ENCODE measurements at places on chromosomes 5 and 9.

DNA sequence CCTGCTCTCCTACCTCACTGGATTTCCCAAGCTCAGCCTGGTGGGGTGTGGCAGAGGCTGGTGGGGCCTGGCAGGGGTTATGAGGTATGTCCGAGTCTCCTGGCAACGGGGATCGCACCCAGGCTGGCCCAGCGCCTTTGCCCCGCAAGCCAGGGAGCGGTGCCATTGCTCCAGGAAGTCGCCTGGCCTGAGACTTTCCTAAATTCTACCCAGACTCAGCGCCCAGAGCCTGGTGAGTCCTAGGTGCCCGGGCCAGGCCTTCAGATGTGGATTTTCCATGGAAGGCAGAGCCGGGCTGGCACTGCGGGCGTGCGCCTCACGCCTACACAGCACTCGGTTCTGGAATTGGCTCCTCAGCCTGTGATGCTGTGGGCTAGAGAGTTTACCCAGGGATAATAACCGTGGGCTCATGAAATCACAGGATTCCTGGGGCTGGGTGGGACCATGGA is 155.4 kb upstream of the COL5A1 start:
- DNase-seq, result no peak

GRCh38 chr9:120726484-120726883 is 12.2 kb upstream of the MEGF9 start:
- DNase-seq, result no peak

GRCh38 chr9:86594724-86595123 is 240.5 kb upstream of the TUT7 start:
- no peak for DNase-seq

DNA sequence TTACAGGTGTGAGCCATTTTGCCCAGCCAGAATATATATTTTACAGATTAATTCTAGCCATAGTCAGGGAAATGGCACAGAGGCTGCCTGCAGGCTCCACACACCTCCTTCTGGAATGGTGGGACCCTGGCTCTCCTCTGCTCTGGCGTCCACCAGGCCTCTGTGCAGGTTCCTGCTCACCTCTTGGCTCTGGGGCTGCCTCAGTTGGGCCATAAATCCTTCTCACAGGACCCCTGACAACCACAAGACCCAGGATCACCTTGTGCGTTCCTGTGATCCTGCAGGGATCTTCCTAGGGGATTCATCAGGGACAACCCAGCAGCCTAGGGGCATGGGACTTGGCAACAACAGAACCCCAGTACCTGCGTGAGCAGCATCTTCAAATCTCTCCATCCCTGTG is 93.0 kb upstream of the FSTL4 start:
- no peak for DNase-seq

DNA sequence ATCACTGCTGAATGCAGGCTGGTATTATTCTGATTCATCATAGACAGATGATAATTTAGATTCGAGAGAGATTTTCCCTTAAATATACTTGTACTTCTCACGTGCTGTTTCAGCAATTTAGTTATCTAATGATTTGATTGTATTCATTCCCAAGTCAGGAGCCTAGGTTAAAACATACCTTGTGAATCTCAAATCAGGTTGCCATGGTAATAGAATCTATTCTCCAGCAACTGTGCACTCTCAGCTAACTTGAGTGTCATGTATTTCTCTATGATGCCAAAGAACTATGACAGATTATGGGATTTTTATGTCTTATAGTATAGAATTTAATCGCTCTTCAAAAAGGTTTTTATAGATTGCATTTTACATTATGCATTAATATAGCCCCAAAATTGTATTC is 315.3 kb downstream of the GABRG2 start:
- no peak for DNase-seq

GRCh38 chr5:98723061-98723460 is 50.4 kb upstream of the RGMB start:
- DNase-seq, result no peak

GRCh38 chr5:2749514-2750025 is 1.9 kb downstream of the IRX2 start:
- DNase-seq, result no peak

DNA sequence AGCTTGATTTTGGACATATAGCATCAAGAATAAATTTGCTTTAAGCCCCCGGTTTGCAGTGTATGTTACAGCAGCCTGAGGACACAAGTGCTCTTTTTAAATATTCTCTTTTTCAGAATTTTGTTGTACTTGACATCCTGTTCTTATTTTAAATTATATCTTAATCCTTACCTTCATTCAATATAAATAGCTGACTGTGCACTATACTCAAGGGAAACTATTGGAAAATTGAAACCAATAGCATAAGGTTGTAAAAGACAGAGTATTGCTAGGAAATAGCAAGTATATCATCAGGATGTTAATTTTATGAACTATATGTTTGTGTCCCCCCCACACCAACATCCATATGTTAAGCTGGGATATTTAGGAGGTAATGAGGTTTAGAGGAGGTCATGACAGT is 120.4 kb upstream of the CDH10 start:
- no peak for DNase-seq

GRCh38 chr5:78735834-78736463 is 87.4 kb upstream of the LHFPL2 start:
- DNase-seq, result no peak

- no peak for DNase-seq
These were observed 169.4 kb downstream of the CRB2 start for GRCh38 chr9:123525424-123525823.

- DNase-seq, result no peak
These were observed 8.1 kb downstream of the ARPC5L start for GRCh38 chr9:124869986-124870560.

DNA sequence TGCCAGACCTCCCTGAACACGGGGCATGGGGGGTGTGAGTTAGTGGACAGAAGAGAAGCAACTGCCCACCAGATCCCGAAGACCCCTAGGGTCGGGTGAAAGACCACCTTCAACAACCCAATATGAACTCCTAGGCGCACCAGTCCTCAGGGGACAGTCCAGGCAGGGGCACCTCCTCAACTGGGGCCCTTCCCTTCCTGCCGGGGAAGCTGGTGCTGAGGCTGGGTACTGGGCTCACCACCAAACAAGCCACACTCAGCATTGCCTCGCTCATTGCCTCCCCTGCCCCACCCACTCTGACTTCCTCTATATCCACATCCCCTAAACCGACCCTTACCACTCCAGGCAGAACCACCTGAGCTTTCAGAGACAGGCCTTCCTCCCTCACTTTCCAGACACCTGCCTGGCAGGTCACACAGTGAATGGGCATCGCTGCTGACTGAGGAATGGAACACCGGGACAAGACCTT is 42.5 kb downstream of the SEMA4D start:
- DNase-seq, result no peak

- no peak for DNase-seq
These were observed 33.6 kb downstream of the TLR4 start for GRCh38 chr9:117737721-117738226.

GRCh38 chr5:29247346-29248028 is 1946.0 kb upstream of the CDH6 start:
- DNase-seq, result no peak

GRCh38 chr9:91654527-91654926 is 230.9 kb upstream of the NFIL3 start:
- no peak for DNase-seq

DNA sequence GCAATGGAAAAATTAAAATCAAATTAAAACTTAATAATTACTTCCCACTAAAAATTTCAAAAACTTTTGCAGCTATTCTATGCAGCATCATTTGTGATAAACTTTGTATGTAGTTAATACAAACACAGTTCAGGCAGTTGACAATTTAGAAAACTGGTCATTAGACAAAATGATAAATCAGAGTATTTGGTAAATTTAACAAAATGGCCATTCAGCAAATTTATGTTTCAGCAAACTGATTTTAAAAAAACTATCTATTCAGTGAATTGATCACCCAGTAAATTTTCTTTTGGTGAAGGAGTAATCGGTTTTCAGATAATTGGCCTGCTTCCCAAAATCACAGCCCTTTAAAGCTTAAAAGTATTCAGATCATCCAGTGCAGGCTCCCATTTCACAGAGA is 116.3 kb downstream of the RFX3 start:
- DNase-seq, result no peak

- no peak for DNase-seq
These were observed 32.1 kb downstream of the FGD3 start for GRCh38 chr9:92979283-92980056.

DNA sequence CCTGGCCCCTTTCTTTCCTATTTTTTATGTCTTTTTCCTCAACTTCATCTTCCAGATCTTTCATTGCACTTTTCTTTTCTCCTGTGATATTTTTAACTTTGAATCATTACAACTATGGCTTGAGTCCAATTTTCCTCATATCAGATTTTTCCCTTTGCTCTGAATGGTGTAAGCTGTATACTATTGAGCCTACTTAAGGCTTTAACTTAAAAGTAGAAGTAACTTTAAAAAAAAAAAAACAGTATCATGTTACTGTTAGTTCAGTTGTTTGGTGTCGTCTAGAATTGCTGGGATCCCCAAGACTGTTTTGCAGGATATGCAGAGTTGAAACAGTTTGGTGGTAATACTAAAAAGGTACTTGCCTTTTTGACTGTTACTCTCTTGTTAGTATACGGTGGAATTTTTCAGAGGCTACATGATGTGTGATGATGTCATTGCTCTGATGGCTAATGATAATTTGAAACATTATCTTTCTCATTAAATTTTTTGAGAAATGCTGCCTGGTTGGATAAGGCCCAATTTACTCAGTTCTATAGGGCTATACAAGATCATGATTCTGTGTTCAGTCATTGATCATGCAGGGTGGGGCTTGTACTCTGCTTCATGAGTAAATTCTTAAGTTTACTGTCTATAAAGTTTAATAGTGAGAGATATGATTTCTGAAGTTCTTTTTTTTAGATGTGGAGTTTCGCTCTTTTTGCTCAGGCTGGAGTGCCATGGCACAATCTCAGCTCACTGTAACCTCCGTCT is 8.8 kb downstream of the NAA35 start:
- no peak for DNase-seq

DNA sequence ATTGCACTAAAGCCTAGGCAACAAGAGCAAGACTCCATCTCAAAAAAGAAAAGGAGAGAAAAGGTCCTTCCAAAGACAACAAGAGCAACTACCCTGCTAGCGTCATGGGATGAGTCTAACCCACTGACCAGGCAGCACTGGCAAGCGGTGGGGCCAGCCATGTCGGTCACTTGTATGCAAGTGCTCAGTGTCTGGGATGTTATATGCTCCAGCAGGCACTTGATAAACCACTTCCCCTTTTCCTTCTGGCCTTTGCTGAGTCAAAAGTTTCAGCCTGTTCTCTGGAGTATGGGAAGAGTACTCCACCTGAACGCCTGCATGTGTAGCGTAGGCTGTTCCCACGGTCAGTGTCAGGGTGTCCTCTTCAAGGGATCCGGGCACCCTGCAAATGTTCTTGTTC is 9.2 kb upstream of the MXD3 start:
- DNase-seq, result no peak

GRCh38 chr9:92439921-92440750 is 15.9 kb upstream of the OMD start:
- no peak for DNase-seq

- DNase-seq, result no peak
These were observed 12.9 kb downstream of the STKLD1 start for GRCh38 chr9:133389025-133389557.

DNA sequence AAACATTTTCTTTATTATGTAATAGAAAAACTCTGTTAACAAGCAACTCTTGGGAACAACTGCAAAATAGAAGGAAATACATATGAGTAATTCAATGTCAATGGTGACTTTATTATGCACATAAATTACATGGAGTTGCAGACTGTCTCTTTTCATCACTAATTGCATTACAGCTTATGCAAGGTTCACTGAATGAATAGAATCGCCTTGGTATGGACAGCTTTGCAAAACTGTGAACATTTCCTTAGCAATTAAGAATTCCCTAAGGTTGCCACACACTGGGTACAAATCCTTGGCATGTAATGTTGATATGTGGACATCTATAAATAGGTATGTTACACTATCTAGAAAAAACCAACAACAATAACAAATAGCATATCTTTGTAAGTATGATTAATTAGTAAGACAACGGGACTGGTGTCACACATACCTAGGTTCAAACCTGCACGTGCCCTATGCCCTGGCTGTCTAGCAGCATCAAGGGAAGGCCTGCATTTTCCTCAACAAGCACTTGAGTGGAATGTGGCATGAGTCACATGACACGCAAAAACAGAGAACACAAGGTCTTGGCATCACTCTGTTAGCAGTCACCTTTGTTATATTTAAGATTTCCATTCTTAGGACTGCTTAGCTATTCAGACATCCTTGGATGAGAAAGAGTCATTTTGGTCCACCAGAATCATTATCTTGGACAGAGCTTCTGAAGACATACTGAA is 263.9 kb downstream of the CTNND2 start:
- DNase-seq, result no peak

- no peak for DNase-seq
These were observed 123.1 kb downstream of the NPR3 start for GRCh38 chr5:32834251-32834650.

DNA sequence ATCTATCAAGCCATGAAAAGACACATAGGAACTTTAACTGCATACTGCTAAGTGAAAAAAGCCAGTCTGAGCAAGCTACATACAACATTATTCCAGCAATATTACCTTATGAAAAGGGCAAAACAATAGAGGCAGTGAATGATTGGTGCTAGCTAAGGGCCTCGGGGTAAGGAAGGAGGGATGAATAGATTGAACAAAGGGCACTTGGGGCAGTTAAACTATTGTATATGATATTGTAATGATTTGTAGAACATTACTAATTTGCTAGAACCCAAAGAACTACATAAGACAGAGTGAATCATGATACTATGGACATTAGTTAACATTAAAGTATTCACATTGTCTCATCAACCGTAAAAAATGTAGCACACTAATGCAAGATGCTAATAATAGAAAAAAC is 218.3 kb downstream of the FBXO4 start:
- no peak for DNase-seq

- DNase-seq, result no peak
These were observed 1.2 kb downstream of the ARRDC1 start for GRCh38 chr9:137606734-137607138.

- no peak for DNase-seq
These were observed 24.7 kb downstream of the SLC6A3 start for GRCh38 chr5:1420211-1421195.

DNA sequence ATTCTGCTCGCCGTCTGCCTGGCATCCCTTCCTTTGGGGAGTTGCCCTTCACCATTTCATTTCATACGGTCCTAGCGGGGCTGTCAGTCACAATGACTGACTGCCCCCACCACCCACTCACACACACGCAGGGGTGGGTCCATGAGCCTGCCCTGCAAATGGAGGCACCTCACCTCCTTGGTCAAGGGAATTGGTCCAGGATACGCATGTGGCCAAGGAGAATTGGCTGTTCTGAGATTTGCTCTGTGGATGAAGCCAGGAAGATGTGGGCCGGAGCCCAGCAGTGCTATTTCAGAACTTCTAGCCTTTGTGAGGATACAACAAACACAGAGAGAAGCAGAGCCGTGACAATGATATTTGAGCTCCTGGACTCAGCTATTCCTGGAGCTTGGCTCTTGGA is 17.0 kb downstream of the C1QTNF2 start:
- no peak for DNase-seq

GRCh38 chr5:36598045-36598444 is 8.4 kb upstream of the SLC1A3 start:
- no peak for DNase-seq

Data from LoVo (cell line).